ENCODE measurements at places on chromosomes 3 and 15. TPM values are rescaled to one million over a fixed set of nuclear protein-coding genes. Genes with fewer than 3 reads are reported as not detected.

GRCh38 chr3:107201146-107201545 is 176.1 kb upstream of the CCDC54 start:
- no peaks in the 10 kb centered on the region for H3K27me3 ChIP-seq
- no peaks in the 10 kb centered on the region for H3K36me3 ChIP-seq
- no peak for DNase-seq
- no peak overlapping the region for H3K4me3 ChIP-seq

DNA sequence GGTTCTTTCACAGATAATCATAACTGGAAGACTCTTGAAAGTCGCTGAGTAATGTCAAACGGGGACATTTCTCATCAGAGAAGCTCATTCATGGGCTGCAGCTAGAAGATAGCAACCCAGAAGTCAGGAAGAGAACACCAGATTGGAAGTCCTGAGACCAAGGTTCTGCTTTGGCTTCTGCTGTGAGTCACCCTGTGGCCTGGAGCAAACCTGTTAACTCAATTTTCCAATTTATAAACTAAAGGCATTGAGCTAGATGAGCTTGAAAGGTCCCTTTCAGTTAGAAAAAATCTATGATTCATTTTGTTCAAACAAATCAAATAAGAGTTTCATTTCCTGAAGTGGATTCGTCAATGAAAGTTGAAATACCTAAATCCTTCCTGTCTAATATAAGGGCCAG is 402.2 kb downstream of the EPHB1 start:
- no peaks in the 10 kb centered on the region for H3K27me3 ChIP-seq
- no peak for DNase-seq
- no peaks in the 10 kb centered on the region for H3K4me1 ChIP-seq
- no peaks in the 10 kb centered on the region for H3K36me3 ChIP-seq
- H3K4me3 ChIP-seq: no peak overlapping the region

- H3K4me3 ChIP-seq: no peak overlapping the region
- H3K27ac ChIP-seq: no peak overlapping the region
- H3K4me1 ChIP-seq: peaks cover 14% of the 10 kb centered on the region
- DNase-seq: no peak
- H3K36me3 ChIP-seq: no peaks in the 10 kb centered on the region
Measured at GRCh38 chr3:183249006-183249718, 3.9 kb upstream of the B3GNT5 start.

- no peak for DNase-seq
- peaks cover 5% of the 10 kb centered on the region for H3K4me1 ChIP-seq
Measured at GRCh38 chr3:33128706-33129105, 14.9 kb downstream of the CRTAP start.

- H3K27me3 ChIP-seq: no peaks in the 10 kb centered on the region
- no peaks in the 10 kb centered on the region for H3K36me3 ChIP-seq
- H3K4me1 ChIP-seq: no peaks in the 10 kb centered on the region
- DNase-seq: no peak
- no peak overlapping the region for H3K4me3 ChIP-seq
Measured at GRCh38 chr3:107217172-107217571, 160.1 kb upstream of the CCDC54 start.

CHRFAM7A gene
- total RNA-seq: 7.1 TPM

LXN gene
- 119 TPM for total RNA-seq

EXD1 gene
- not detected for total RNA-seq

PODXL2 gene
- 5.3 TPM for total RNA-seq
